Left renal cortex interstitium (tissue), 4 donors: ENCODE measurements at places on chromosomes 6 and 20.

GRCh38 chr20:63610581-63611435 lies 16.1 kb downstream of the GMEB2 start:
- DNase-seq = no peak

- DNase-seq = no peak
Observed at GRCh38 chr20:55333798-55334197, 671.5 kb downstream of the CBLN4 start.

- no peak for DNase-seq
Observed at GRCh38 chr6:89789980-89790379, 29.6 kb downstream of the MDN1 start.

DNA sequence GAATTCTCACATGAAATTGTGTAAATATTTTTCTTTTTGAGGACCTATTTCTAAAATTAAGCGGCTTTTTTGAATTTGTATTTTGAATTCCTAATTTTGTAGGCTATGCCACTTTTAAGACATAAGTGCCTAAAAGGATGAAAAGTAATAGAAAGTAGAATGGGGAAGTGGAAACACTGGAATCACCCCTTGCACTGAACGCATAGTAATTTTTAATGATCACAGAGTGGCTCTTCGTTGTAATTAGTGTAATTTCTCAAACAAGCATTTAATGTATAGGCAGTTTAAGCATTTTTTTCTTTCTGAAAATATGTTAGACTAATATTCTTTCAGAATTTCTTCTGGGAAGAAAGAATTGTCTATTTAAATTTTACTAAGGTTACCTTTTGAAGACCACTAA lies 73.2 kb downstream of the ARID1B start:
- no peak for DNase-seq

DNA sequence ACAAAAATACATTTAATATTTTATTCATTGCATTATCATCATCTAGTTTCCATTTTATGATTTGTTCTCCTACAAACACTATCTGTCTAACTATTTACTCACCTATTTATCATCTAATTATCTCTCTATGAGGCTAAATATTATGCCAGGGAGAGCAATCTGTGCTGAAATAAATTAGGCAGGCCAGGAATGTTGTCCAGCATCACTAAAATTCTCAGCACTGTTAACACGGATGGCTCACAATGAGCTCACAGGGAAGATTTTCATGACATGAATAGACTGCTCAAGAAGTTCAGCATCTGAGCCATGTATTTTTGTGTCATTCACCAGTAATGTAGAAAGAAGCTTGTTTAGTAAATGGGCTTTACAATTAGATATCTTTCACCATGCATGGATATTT lies 1277.2 kb downstream of the GRIK2 start:
- no peak for DNase-seq

DNA sequence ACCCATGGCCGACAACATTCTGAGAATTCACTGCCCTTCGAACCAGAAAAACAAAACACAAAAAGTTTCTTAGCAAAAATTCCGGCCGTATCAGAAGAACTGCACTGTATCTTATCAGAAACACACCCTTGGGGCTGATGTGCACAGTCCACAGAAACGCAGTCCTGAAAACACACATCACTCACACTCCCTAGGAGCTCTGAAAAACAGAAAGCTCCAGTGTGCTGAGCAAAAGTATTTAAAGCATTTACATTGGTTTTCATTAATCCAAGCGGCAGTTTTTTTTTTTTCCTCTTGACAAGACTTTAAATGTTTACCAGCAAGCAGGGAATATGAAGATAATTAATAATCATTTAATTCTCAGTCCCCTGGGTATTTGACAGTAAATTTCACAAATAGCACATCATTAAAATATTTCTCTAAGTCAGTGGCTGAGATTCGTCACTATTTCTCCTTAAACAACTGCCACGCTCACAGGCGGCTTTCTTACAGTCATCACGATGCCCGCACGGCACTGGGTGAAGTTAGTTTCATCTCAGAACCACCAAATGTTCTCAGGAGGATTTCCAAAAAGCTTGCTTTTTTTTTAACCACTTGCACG lies 13.3 kb downstream of the NFATC2 start:
- no peak for DNase-seq

GRCh38 chr6:152472325-152472724 lies 164.8 kb downstream of the SYNE1 start:
- DNase-seq = no peak

- DNase-seq = no peak
Observed at GRCh38 chr6:54878718-54879117, 32.1 kb downstream of the FAM83B start.

DNA sequence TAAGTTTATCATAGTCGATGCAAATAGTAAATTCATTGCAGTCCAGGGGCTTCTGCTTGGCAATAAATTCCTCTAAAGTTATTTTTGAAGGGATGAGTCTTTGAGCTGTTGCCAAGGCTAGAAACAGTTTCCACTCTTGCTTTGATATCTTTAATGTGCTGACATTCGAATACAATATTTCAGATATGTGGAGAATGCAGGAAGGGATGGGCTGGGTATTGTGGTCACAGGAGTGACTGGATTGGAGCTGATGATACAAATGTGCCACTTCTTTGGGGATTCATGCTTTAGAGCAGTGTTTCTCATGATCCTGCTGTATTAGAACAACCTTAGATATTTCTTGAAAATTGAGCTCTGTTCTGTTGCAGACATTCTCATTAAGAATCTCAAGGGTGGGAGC lies 139.0 kb downstream of the PRDM13 start:
- DNase-seq = no peak

DNA sequence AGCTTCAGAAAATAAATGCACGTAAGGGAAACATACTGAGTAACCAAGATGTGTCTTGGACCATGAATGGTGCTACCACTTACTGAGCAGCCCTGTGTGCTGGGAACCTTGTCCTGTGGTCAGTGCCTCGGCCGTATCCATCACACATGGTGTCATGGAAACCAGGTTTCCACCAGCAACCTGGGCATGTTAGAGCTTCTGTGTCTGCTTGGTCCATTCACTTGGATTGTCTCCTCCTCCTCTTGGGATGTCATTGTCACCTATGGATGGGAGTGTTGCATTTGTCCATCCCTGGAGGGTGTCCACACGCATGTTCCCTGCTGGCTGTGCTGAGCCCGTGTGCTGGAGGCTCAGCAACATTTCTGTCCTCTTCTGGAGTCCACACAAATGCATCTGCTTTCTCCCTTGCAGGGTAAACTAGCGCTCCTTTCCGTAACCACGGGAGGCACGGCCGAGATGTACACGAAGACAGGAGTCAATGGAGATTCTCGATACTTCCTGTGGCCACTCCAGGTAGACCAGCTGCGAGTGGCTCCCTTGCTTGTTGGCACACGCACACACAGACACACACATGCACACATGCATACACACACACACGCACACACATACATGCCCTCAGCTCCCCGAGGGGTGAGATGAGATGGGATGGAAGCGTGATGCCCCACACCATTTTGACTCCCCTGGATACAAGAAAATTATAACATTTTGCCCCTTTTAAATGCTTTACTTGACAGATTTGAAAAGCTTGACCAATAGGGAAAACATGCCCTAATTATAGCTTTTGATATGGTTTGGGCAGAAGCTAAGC lies 17.0 kb downstream of the NQO2 start:
- DNase-seq = no peak

GRCh38 chr6:4402477-4402976 lies 267.2 kb upstream of the ECI2 start:
- no peak for DNase-seq

DNA sequence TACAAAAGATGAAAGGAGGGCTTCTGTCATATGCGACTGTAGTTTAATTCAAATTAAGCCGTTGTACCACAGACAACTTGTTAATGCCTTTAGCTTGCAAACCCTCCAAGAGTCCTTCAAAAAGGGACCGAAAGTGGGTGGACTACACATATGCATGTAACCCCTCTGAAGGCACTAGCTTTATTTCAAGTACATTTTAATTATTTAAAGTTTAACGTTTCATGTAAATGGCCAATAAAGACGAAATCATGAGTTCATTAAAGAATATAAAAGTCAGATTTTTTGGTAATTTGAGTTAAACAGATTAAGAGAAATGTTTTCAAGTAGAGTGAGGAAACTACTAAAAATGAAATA lies 12.8 kb downstream of the PRDM13 start:
- no peak for DNase-seq

DNA sequence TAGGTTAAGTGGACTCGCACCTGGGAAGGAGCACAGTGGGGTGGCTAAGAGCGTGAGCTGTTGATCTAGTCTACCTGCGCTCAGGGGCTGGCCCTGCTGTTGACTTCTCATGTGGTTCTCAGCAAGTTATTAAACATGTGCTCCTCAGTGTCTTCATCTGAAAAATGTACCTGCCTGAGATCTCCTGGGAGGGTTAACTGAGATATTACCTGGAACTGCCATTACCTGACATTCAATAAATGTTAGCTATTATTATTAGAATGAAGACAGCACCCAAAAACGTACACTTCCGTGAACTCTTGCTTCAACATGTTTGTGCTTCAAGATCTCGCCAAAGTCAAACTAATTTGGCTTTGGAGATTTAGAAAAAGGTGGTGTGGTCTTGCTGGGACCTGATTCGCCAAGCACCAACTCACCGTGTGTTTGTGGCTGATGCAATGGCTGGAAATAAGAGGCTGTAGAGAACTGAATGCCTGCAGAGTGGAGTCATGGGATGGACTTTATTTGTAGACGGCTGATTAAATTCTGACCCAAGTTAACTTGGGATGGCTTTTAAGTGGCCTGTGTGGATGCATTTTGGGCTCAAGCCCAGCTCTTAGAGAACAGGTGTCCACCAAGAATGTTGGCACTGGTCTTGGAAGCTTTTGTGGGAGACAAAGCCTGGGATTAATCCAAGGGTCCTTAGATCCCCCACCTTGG lies 692.9 kb downstream of the QKI start:
- DNase-seq = no peak

GRCh38 chr6:100487638-100488037 lies 22.9 kb upstream of the SIM1 start:
- no peak for DNase-seq

- no peak for DNase-seq
Observed at GRCh38 chr6:45610832-45611231, 233.1 kb upstream of the SUPT3H start.

- DNase-seq = no peak
Observed at GRCh38 chr6:18253635-18254034, 10.7 kb downstream of the DEK start.

GRCh38 chr6:90297115-90297866 lies 648 bp upstream of the BACH2 start:
- DNase-seq = no peak

DNA sequence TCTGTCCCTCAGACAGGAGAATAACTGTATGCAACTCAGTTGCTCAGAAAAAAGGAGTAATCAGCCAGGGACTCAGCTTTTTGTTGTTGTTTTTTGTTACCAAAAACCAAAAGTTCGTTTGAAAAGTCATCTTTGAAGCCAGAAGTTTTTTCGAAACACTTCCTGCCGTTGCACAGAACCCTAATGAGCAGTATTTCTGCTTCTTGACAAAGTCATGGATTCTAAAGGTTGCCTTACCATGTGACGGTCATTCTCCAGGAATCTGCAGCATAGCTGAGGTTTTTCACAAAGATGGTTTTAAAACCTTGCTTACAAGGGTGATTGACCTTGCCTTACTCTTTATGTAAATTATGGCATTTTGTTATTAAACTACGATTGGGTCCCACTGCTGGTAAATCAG lies 1.9 kb downstream of the RAB32 start:
- DNase-seq = no peak

- DNase-seq = no peak
Observed at GRCh38 chr20:47642624-47643023, 140.9 kb downstream of the NCOA3 start.

DNA sequence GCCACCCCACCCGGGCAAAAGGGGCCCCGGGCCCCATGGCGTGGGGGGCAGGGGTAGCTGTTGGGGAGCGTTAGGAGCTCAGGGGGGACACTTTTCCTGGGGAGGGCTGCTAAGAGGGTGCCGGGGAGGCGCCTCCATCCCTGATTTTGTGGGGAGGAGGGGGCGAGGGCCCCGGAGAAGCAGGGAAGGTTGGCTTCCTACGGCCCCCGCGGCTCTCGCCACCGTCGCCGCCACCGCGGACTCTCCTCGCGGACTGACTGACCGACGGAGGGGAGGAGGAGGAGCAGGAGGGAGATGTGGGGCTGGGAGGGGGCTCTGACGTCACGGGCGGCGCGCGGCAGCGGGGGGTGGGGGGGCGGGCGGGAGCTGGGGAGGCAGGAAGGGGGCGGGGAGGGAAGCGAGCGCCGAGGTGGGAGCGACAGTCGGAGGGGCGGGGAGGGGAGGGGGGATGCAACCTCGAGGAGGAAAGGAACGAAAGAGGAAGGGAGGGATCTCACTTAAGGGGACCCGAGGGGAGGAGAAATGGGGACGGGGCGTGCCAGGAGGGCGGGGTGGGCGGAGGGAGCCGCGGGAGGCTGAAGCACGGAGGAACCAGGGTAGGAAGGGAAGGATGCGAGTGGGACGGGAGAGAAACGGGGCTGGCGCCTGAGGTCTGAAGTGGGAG lies 5.1 kb downstream of the GABBR1 start:
- no peak for DNase-seq

DNA sequence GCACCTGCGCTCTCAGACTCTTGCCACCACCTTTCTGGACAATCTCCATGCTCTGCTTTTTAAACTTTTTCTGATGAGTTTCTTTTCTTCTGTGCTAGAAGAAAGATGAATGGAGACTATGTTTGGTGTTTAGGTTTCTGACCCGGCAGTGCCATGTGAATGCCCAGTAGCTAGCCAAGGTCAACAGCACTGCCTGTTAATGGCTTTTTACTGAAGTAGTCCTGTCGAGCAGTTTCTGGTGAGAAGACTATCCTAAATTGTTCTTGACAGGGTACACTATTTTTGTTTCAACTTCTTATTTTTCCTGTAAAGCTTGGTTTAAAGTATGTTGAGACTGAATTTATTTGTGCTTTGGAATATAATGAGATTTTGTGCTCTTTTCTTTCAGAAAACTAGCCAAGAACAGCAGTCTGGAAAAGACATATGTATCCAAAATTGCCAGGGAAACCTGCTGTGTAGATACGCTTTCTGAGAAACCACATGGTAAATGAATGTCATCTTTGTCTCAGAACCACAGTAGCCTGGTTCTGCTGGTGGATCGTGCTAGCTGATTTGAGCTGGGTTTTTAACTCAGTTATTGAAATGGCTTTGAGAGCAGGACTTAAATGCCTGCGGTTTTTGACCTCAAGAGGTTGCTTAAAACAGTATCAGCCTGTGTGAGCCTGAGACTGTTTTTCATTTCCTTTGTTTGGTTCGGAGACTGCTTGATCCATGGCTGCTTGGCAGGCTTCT lies 48.1 kb downstream of the KCNS1 start:
- no peak for DNase-seq

DNA sequence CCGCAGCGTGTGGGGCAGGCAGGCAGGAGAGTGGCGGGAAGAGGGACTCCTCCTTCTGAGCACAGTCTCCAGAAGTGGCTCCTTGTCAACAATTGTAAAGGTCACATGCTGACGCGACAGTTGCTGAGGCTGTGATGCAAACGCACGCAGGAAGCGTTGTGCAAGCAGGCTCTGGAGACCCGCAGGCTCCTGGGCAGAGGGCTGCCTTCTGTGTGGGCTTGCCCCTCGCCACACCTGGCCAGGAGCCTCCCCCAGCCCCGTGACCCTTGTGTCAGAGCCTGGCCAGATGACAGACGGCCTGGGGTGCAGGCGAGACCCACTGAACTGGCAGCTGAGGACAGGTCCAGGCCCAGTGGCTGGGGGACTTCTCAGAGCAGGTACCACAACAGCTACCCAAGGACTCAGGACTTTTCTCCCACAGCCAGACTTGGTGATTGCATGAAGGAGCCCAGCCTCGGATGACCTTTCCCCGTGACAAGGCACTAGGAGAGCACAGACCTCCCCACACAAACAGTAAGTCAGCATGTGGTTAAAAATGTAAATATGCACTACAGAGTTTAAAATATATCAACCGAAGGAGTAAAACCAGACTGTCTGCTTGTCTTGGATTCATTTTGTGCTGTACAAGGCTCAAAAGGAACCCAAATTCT lies 222.1 kb upstream of the RREB1 start:
- no peak for DNase-seq
